ENCODE measurements at places on chromosomes 11 and 22. TPM values are rescaled to one million over a fixed set of nuclear protein-coding genes. Genes with fewer than 3 reads are reported as not detected.

Gene OR51E2
- 0.17 TPM for polyA plus RNA-seq

Gene MCAM
- 43.1 TPM for polyA plus RNA-seq

Gene LRRC74B
- polyA plus RNA-seq, result 8.7 TPM

Gene BEST1
- polyA plus RNA-seq, result 9.2 TPM

Gene P2RX3
- polyA plus RNA-seq, result 8.5 TPM

Gene ACR
- 181 TPM for polyA plus RNA-seq

Gene ADAMTS8
- polyA plus RNA-seq, result 1.2 TPM

Gene P2RY2
- polyA plus RNA-seq, result 0.94 TPM

Gene FOXRED2
- 17.7 TPM for polyA plus RNA-seq

Gene BCO2
- polyA plus RNA-seq, result 10.2 TPM

Gene ZNF280A
- polyA plus RNA-seq, result 0.38 TPM

Gene FAM227A
- polyA plus RNA-seq, result 18.0 TPM

Gene CPT1B
- polyA plus RNA-seq, result 224 TPM

Gene FDXACB1
- 7.2 TPM for polyA plus RNA-seq

Gene TYR
- 0.24 TPM for polyA plus RNA-seq

Gene TCN1
- 1.1 TPM for polyA plus RNA-seq

Gene GGTLC3
- polyA plus RNA-seq, result 1.5 TPM

Gene IMMP1L
- polyA plus RNA-seq, result 37.6 TPM

Gene OR8G1
- 0.29 TPM for polyA plus RNA-seq

Gene NRXN2
- polyA plus RNA-seq, result 46.8 TPM

Gene CDON
- 20.6 TPM for polyA plus RNA-seq

Gene TRMT112
- polyA plus RNA-seq, result 275 TPM

Gene BTBD18
- polyA plus RNA-seq, result 2.8 TPM

Gene ARL14EP
- 33.9 TPM for polyA plus RNA-seq

Data from testis (tissue), 5 donors.